ENCODE measurements at places on chromosomes 12 and 14. TPM values are rescaled to one million over a fixed set of nuclear protein-coding genes. Genes with fewer than 3 reads are reported as not detected.

DNA sequence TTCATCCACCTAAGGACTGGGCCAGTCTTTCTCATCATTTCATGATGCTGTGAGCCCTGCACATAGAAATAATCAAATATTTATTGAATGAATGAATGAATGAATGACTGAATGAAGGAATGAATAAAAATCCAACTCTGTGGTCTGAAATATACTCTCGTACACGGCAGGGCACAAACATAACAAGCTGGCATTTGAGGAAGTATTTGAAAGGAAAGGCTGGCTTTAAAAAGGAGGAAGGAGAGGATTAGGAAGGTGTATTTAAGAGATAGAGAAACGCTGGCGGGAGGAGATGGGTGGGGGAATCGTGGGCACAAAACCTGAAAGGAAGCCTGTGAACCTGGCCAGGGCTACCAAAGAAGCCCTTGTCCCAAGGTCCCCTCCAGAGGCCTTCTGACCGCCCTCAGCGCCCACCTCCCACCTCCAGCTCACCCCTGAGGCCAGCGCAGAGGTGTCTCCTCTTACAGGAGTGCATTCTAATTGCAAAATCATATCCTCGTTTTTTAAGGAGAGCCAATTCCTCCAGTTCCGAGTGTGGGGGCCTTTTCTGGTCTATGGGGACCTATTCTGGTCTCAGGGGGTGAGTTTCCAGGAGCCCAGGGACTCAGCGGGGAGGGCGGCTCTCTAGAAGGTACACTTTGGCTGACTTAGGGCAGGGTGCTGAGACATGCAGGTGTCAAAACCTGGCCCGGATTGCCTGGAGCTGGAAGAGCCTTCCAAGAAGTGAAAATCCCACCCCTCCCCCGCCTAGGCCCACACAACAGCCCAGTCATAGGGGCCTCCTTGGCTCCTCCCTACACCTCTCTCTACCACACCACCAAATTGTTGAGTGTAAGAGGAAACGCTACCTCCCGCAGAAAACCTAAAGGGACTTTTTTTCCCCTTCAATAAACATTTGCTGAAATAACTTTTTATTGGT, 8.7 kb upstream of the JDP2 start:
- DNase-seq, result no peak

- DNase-seq, result no peak
These were observed 12.6 kb downstream of the WSCD2 start for GRCh38 chr12:108141600-108142130.

DNA sequence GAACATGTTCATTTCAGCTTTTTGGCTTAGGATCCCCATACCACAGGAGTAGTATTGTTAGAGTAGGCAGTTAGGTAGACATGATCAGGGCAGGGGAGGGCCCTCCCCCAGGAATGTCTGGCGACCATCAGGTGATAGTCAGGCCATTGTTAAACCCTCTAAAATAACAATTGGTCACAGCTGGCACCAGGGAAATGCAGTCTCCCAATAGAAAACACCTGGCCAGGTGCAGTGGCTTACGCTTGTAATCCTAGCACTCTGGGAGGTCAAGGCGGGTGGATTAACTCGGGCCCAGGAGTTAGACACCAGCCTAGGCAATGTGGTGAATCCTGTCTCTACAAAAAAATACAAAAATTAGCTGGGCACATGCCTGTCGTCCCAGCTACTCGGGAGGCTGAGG, 187.1 kb downstream of the MON2 start:
- no peak for DNase-seq

GRCh38 chr14:24337144-24337823, 2.4 kb upstream of the ADCY4 start:
- no peak for DNase-seq

DNA sequence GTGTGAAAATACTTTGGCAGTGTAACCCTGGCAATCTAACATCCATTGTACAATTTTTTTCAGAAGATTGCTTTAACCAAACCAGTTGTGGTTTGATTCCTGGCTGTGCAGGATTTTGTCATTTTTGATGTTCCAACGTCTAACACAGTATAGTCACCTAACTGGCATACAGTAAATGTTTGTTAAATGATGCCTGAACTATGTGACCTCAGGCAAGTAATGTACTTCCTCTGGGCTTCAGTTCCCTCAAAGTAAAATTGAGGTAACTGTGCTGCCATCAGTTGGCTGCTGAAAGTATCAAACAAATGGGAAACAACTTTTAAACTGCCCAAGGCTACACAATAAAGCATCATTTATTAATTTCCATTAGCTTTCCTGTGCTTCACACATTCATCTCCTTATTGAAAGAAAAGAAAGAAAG, 4.3 kb downstream of the TM7SF3 start:
- DNase-seq, result no peak

GRCh38 chr12:102197789-102198188, at the start of gene PMCH:
TSS of gene PMCH (minus strand) at chr12:102197833. CDS start at chr12:102197770, 63 bp downstream.
- no peak for DNase-seq

- DNase-seq, result no peak
These were observed 27.9 kb upstream of the FBXO21 start for GRCh38 chr12:117218149-117218548.

DNA sequence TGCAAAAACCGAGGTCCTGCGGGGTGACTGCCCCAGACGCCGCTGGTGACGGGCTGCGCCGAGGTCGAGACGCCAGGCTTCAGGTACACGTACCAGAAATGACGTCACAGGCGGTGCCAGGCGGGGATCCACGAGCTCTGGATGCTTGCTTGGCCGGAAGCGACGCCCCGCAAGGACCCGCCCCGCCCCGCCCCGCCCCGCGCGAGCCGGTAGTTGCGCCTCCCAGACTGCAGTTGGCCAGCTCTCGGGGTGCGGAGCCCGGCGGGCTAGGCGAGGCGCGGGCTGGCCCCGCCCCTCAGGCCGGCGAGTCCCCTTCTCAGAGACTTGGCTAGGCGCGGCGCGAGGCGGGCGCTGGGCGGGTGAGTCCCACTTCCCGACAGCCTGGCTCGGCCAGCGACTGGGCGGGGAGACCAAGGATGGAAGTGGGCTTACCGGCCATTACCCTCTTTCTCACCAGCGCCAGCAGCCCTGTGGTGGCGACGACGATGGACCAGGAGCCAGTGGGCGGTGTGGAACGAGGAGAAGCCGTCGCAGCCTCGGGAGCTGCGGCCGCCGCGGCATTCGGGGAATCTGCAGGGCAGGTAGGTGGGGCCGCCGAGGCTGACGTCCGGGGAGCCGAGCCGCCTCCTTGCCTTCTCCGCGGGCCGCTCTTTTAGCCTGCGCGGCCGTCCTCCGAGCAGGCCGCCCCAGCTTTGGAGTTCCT, at the start of gene FAM177A1:
FAM177A1 (plus strand) TSS at position 225 of the 703 bp plus-strand sequence; CDS start at position 417, 192 bp downstream.
- peak; percentile 84 for DNase-seq

- no peak for DNase-seq
These were observed 1324.0 kb upstream of the USP15 start for GRCh38 chr12:60935981-60936761.

DNA sequence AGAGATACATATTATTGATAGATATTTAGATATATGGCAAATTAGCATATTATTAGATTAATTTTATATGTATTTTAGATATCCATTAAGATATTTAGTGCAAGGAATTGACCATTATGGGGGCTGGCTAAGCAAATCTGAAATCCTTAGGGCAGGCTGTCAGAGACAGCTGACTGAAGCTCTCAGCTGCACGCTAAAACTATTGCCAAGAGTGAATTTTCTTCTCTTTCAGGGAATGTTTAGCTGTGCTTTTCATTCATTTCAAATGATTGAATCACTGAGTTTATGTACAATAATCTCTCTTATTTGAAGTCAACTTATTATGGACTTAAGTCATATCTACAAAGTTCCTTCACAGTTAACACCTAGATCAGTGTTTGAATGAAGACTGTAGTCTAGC, 566.5 kb downstream of the LRFN5 start:
- DNase-seq, result no peak

GRCh38 chr14:80926397-80927082, 15.0 kb downstream of the CEP128 start:
- DNase-seq, result no peak

- DNase-seq, result no peak
These were observed 5.3 kb downstream of the MYH7 start for GRCh38 chr14:23430016-23430722.

DNA sequence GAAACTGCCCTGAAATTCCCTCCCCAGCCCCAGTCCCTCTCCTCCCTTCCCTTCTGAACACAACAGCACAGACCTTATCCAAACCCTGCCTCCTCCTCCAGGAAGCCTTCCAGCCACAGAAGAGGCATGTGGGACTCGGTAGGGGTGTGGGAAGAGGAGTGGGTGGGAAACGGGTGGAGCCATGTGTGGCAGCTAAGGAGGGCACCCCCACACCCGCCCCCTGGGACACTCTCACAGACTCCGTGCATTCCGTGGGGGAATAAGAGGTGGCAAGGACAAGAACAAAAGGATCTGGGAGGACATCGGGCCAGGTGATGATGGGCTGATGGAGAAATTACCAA, 24.4 kb downstream of the SLC6A12 start:
- DNase-seq, result no peak

DNA sequence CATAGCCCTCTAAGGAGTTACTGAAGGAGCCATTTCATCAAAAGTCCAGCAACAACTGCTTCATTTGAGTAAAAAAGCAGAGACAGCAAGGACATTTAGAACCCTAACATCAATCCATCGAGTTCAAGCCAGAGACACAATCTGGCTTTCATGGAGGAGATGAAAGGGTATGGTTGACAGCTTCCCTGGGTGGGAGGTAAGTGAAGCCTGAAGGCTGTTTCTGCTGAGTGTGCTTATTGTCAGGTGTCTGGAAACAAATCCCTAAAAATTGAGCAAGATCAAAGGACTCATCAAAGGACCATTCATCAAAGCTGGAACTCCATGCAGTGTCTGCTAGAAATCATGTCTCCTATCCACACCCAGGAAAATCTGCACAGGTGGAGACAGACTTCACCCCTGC, 104.4 kb upstream of the CCDC196 start:
- DNase-seq, result no peak

DNA sequence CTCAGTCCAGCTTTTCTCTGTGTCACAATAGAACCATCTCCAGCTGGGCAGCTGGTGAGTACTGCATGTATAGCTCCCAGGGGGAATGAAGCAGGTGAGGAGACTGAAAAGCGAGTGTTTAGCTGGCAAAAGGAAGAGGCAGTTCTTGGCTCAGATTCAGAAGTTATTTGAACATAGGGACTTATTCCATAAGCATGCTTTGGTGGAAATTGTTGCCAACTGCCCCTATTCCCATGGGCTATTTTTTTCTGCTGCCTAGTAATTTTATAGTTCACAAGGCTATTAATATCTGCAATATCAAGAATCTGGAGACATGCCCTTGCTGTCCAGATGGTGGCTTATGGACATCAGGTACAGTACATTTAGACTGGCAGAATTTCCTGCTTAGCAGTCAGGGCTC, 1112.7 kb downstream of the LRFN5 start:
- no peak for DNase-seq

DIO2 gene
- polyA plus RNA-seq, result 81.9 TPM

GPR84 gene
- polyA plus RNA-seq, result not detected

PA2G4 gene
- polyA plus RNA-seq, result 134 TPM

TGM1 gene
- 0.97 TPM for polyA plus RNA-seq
